ENCODE measurements at places on chromosomes 2 and 18.

DNA sequence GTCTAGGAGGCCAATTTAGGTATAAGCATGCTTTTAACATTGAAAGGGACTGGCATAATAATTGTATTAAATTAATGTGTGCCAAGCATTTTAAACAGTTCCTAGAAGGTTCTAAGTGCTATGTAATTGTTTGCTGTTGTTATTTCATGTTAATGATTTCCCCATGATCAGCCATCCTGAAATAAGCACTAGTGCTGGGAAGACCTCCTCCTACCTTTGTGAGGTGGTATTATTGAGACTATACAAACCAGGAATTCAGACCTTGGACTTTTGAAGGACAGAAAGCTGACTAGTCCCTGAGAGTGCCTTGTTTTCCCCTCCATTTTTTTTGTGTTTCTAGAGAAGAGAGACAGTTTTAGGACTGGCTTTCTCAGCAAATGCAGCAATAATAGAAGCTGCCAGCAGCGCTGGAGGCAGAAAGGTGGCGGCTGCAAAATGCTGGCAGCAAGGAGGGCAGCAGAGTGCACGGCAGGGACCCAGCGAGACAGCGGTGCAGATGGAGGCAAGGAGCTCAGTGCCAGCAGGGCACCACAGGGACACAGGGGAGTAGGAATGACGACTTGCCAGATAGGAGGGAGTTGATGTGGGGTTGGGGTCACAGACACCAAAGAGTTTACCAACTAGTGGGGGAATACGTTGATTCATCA, 25.3 kb downstream of the NABP1 start:
- DNase-seq: no peak

GRCh38 chr2:67281101-67281500, 116.0 kb upstream of the ETAA1 start:
- DNase-seq: no peak

GRCh38 chr2:71348302-71348701, 16.7 kb downstream of the ZNF638 start:
- DNase-seq: no peak

DNA sequence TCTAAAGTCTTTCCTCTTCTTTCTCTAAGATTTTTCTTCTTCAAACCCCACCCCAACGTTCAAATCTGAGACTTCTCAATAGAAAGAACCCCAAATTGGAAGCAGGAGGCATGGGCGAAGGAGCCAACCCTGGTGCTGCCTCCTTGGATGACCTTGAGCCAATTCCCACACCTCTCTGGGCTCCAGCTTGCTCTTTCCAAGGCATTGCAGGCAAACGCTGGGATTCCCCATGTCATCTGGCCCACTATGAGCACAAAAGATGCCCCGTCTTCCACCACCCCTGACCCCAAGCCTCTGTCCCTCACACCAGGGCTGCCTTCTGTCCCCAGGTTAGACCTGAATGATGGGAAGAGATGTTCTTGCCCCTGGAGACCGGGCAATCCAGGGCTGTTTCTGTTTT, 57.0 kb downstream of the TTC32 start:
- no peak for DNase-seq

GRCh38 chr2:219448099-219448775, 13.6 kb downstream of the SPEG start:
- no peak for DNase-seq

GRCh38 chr2:177252808-177253531, 11.6 kb downstream of the NFE2L2 start:
- DNase-seq: no peak

- no peak for DNase-seq
Observed at GRCh38 chr18:71505526-71505925, 1038.6 kb downstream of the CBLN2 start.

- no peak for DNase-seq
Observed at GRCh38 chr2:128691526-128691925, 372.9 kb upstream of the HS6ST1 start.

DNA sequence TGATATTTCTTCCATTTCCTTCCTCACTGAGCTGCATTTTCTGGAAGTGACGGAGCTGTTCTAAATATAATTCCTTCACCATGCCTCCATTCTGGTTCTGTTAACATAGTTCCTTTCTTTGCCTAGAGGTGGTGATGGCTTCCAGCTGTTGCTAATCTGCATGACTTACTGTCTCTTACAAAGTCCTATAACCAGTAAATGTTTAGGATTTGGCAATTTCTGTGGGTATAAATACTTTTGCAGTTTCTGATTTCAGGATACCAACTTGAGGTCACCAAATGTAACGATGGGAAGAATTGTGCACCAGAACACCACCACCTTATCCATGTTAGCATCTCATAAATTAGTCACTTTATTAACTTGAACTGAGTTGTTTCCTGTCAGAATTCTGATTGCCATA, 101.7 kb upstream of the FN1 start:
- no peak for DNase-seq

- DNase-seq: no peak
Observed at GRCh38 chr18:12028040-12028628, 46.8 kb downstream of the IMPA2 start.

DNA sequence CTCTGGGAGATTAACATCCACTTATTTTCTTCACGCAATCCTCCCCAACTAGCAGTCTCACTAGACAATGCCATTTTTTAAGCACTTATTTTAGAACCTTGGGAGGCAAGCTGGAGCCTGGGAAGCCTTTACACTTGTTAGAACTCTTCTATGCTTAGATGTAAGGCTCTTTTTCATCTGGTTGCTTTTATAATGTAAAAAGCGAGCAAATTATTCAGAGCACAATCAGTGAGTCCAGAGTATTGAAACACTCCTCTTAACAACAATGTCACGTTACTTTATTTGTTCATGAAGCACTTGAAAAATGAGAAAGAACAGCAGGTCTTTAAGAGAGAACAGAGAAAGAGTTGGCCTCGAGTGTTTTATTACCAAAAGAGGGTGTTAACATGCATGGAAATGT, 84.1 kb upstream of the SLC8A1 start:
- no peak for DNase-seq

- no peak for DNase-seq
Observed at GRCh38 chr2:142873831-142874287, 3.6 kb upstream of the KYNU start.

GRCh38 chr2:225270861-225271260, 128.6 kb upstream of the NYAP2 start:
- no peak for DNase-seq

DNA sequence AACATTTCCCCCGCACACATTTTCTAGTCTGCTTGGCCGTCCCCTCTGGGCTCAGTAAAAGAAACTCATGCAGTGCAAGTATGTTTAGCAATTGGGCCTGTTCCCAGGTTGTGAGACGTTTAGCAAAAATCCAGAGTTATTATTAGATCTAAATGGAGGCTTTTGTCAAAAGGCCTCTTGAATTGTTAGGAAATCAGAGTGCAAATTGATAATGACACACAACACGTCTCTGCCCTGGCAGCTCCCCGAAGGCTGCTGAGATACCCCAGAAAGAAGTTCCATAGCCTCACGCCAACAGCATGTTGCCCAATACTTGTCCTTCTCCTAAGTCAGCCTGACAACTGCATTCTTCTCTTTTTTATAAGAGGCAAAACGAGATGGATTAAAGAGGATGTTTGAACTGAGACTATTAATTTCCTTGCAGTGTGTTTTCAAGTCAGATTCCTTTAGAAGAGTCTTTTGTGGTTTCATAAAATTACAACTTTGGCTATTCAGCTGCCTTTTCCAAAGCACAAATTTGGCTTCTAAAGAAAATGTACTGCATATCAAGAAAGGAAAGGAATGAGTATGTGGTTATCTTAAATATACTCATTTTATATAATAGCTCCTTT, 202.2 kb downstream of the TRIB2 start:
- no peak for DNase-seq

DNA sequence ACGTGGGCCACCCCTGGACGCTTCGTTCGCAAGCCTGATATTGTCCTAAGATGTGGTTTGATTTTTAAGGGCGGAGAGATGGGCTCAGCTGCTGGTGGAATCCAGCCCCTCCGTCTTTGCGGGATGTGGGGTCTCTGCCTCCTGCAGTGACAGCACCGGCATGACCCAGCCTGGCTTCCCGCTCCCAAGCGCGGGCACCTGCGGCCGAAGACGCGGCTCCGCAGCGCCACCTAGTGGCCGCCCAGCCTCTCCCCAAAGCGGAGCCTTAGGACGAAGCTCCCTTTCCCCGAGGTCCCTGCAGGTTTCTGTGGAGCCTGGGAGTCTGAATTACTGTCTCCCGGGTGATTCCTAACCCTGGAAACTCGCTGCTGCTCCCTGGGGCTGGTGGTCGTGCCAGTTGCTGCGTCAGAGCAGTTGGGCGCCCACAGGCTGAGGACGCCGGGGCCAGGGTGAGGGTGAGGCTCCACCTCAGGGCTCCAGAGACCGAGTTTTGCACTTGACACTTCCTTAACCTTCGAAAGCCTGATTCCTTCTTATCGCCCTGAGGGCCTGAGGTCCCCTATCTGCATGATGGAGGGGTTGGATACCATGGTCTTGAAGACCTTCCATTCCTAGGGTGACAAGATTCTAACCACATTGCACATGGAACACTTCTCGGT, 137.5 kb downstream of the TPO start:
- peak; percentile 22 for DNase-seq

DNA sequence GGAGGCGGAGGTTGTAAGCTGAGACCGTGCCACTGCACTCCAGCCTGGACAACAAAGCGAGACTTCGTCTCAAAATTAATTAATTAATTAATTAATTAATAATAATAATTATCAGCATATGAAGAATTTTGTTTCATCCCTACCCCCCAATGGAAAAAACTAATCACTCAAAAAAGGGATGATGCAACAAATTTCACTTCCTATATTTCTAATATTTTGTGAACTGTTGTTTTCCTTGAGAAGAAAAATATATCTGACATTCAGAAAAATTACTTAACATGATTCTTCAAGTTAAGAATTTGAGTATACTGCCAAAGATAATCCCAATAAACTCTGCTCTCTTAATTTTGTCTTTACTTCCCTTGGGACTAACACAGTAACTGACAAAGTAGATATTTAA, 28.1 kb downstream of the EXOC6B start:
- DNase-seq: no peak

DNA sequence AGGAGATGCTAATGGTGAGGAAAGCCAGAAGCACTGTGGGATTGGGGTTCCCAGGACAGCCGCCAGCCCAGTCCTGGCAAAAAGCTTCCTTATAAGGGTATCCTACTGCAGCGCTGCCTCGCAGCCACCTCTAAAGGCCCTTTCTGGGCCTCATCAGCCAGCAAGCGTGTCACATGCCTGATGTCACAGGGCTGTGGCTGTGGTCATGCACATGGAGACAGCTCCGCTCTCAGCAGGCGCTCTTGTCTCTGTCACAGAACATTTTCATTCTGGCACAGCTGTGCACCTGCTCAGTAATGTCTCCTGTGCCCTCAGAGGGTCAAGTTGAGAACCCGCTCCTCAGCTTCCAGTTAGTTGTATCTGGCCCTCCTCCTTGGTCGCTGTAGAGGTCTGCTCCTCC, 17.7 kb upstream of the MAL start:
- no peak for DNase-seq

DNA sequence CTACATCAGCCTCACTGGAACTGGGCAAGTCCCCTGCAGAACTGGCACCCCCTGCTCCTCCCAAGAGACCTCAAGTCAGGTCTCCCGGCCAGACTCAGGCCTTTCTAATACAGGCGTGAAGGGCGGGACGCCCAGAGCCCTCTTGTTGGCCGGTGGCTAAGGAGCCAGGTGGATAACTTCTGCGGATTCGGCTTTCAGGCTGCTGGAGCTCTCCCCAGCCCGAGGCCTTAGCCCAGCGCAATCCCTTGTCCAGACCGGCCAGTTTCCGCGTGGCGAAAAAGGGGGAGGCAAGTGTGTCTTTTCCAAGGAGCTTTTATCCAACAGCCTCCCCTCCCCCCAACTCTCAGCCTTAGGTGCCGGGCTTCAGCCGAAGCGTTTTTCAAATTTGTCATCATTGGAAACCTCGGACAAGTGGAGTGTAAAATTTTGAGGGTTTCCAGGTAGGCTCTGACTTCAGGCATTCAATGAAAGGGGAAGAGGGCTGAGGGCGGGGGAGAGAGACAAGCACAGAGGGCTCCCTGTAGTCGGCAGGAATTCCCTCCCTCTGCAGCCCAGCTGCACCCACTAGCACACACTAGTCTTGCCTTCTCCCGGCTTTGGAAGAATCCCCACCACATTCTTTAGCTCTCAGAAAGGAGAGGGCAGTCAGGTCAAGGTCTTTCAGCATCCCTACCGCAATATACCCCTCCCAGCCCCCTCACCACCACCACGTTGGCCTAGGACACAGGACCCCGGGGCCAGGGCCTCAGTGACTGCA, 9.5 kb upstream of the SATB2 start:
- DNase-seq: no peak

- no peak for DNase-seq
Observed at GRCh38 chr2:238728330-238729260, 119.3 kb upstream of the TWIST2 start.

GRCh38 chr2:12704378-12704777, 12.4 kb upstream of the TRIB2 start:
- no peak for DNase-seq

- DNase-seq: no peak
Observed at GRCh38 chr2:8198766-8199382, 483.0 kb upstream of the ID2 start.

GRCh38 chr2:9110893-9111569, 95.6 kb upstream of the ASAP2 start:
- no peak for DNase-seq

DNA sequence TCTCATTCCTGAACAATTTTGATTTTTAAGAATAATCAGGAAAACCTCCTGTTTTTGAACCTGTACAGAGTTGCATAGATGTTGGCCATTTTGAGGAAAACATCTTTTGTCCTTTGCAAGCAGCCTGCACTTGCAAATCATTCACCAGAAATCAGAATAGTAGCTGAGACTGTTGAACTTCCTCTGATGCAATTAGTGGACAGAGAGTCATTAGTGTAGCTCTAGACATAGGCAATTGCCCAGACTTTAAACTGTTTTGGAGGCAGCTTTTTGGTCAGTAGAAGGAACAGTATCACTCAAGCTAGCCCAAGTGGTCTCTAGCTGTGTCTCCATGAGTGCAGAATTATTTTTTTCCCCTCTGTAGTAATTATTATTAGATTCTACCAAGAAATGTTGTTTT, 326.1 kb downstream of the PIK3C3 start:
- no peak for DNase-seq

- no peak for DNase-seq
Observed at GRCh38 chr2:205800224-205800623, 117.9 kb downstream of the NRP2 start.

DNA sequence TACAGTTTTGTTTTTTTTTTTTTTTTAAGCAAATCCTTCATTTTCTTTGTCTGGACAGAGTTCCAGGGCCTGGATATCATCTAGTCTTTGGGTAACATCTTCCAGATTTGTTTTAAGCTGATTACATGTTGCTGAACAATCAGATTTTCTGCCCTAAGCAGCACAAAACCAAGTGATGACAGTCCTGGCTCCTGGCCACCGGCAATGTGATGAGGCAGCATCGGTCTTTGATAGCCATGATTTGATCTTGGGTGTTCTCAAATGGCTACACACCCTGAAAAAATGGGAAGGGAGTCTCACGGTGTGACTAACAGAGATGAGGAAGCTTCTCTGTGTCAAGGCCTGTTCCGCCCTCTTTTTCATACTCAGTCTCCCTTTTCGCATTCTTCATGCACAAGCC, 708.6 kb upstream of the ZEB2 start:
- no peak for DNase-seq
